ENCODE measurements at places on chromosomes 2 and 18. TPM values are rescaled to one million over a fixed set of nuclear protein-coding genes. Genes with fewer than 3 reads are reported as not detected.

FARSB gene
- 127 TPM for polyA plus RNA-seq

LONRF2 gene
- polyA plus RNA-seq, result not detected

PREB gene
- 87.2 TPM for polyA plus RNA-seq

MERTK gene
- polyA plus RNA-seq, result 0.21 TPM

SLC35F6 gene
- polyA plus RNA-seq, result 7.5 TPM

MTIF2 gene
- polyA plus RNA-seq, result 43.7 TPM

C1GALT1C1L gene
- polyA plus RNA-seq, result not detected

TOGARAM2 gene
- not detected for polyA plus RNA-seq

CTDSP1 gene
- 13.7 TPM for polyA plus RNA-seq

VSNL1 gene
- 0.10 TPM for polyA plus RNA-seq

TSPYL6 gene
- polyA plus RNA-seq, result not detected

MYO3B gene
- polyA plus RNA-seq, result 1.5 TPM

TUBB8B gene
- polyA plus RNA-seq, result not detected

GPR45 gene
- polyA plus RNA-seq, result not detected

ST8SIA5 gene
- polyA plus RNA-seq, result 0.32 TPM

CCDC74B gene
- 10.3 TPM for polyA plus RNA-seq

FAM168B gene
- polyA plus RNA-seq, result 43.9 TPM

All from GM12878 (cell line).